COR-L47 (cell line): ENCODE measurements at places on chromosomes 12 and 14.

GRCh38 chr12:20415641-20416040 is 47.3 kb downstream of the PDE3A start:
- DNase-seq, result no peak

GRCh38 chr12:52089491-52089890 is 10.0 kb downstream of the SMIM41 start:
- DNase-seq, result no peak

DNA sequence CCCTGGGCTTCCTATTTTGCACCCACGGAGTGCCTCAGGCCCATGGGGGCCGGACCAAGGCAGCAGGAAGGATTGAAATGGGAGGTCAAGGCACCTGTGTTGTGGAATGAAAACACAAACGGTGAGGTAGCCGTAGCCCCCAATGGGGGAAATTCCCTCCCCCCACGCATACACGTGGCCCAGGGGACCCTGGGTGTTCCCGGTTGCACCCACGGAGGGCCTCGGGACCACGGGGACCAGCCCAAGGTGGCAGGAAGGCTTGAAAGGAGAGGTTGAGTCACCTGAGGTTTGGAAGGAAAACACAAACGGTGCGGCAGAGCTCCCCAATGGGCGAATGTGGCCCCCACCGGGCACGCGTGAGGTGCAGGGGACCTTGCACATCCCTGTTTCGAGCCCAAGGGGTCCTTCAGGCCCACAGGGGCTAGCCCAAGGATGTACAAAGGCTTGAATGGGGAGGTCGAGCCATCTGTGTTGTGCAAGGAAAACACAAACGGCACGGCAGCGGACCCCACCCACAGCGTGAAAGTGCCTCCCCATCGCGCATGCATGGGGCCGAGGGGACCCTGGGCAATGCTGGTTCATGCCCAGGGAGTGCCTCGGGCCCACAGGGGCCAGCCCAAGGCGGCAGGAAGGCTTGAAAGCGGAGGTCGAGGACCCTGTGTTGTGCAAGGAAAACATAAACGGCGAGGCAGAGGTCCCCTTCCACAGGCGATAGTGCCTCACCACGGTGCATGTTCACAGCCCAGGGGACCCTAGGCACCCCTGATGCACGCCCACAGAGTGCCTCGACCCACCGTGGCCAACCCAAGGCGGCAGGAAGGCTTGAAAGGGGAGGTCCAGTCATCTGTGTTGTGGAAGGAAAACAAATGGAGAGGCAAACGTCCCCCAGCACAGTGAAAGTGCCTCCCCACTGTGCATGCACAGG is 376.7 kb downstream of the ALG10 start:
- DNase-seq, result no peak

GRCh38 chr12:68092976-68093375 is 66.6 kb downstream of the IFNG start:
- no peak for DNase-seq

DNA sequence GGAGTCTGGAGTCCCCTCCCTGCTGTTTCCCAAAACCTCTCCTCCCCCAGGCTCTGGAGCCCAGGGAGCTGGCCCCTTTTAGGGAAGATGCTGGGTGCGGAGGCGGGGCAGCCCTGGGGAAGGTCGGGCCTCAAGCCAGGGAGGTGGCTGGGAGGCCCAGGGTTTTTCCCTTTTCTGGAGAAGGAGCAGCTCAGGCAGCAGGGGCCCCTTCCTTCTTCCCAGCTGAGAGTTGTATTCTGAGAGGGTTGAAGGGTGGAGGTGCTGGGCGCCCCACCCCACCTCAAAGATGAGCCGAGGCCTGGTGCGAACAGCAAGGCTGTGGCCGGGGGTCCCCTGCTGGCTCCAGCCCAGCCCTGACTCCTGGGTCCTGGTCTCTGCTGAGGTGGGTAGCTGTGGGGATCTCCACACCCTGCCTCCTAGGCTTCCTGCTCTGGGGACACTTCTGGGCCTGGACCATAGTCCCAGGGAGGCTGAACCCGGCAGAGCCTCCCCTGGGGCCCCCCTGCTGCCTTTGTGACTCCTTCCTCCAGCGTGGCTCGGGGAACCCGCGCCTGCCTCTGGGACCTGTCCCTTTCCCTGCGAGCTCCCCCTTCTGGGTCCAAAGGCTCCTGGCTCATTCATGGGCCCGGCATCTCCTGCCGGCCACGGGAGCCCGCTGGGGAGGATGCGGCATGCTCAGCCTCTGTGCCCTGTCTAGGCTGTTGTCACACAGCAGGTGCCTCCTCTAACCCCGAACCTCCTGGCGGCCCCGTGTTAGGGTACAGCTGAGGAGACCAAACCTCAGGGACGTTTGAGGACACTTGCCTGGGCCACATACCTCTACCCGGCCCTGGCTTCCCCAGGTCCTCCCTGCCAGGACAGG is 4.4 kb downstream of the TRMT61A start:
- no peak for DNase-seq

GRCh38 chr14:79333198-79333546 is 878.1 kb downstream of the DIO2 start:
- no peak for DNase-seq

DNA sequence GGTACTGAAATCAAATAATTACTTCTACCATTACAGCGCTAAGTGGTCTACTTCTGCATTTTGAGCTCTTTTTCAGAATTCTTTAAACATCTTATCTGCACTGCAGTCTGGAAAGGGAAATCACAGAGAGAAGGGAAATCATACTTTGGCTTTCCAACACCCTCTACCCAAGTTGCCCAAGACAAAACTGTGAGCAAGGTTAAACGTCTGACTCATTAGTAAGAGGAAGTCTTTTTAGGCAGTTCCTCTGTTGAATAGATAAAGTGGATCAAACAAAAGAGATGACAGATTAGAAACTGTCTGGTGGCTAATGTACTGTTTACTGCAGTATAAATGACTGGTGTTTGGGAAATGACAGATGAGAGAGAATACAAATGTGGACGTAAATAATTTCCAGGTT is 858.1 kb downstream of the NRXN3 start:
- DNase-seq, result no peak

- DNase-seq, result no peak
Observed at GRCh38 chr12:46915836-46916235, 90.0 kb upstream of the SLC38A4 start.

GRCh38 chr14:68976160-68977067 is 2.7 kb downstream of the ACTN1 start:
- no peak for DNase-seq

GRCh38 chr12:29655861-29656260 is 127.9 kb downstream of the TMTC1 start:
- DNase-seq, result no peak

GRCh38 chr12:116559162-116559935 is at the start of gene MAP1LC3B2:
Gene MAP1LC3B2, plus strand, starts transcription at chr12:116559381. Its CDS starts 16,562 bp downstream, at chr12:116575943.
- no peak for DNase-seq

- DNase-seq, result no peak
Observed at GRCh38 chr12:3170423-3171194, 93.4 kb downstream of the TSPAN9 start.

DNA sequence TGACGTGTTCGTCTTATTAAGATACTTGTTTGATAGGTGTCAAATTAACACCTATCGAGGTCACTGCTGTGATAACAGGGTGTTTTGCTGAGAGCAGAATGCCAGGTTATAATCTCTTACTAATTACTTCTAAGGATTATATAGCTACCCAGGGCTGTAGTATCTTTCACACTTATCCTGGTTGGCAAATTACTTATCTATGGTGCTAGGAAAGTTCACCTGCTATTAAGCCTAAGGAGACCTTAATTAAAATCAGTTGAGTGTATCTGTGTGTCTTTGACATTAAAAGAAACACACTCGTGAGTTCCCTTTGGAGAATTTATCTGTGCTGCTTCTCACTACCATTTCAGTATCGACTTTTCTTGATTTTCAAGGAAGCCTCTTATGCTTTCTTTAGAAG is 301.6 kb upstream of the SLC16A7 start:
- DNase-seq, result no peak

GRCh38 chr12:107254258-107254856 is 161.0 kb upstream of the CRY1 start:
- no peak for DNase-seq

GRCh38 chr12:105987685-105988035 is 151.1 kb downstream of the NUAK1 start:
- DNase-seq, result no peak

- DNase-seq, result no peak
Observed at GRCh38 chr12:52060498-52061177, 9.1 kb upstream of the ATG101 start.

DNA sequence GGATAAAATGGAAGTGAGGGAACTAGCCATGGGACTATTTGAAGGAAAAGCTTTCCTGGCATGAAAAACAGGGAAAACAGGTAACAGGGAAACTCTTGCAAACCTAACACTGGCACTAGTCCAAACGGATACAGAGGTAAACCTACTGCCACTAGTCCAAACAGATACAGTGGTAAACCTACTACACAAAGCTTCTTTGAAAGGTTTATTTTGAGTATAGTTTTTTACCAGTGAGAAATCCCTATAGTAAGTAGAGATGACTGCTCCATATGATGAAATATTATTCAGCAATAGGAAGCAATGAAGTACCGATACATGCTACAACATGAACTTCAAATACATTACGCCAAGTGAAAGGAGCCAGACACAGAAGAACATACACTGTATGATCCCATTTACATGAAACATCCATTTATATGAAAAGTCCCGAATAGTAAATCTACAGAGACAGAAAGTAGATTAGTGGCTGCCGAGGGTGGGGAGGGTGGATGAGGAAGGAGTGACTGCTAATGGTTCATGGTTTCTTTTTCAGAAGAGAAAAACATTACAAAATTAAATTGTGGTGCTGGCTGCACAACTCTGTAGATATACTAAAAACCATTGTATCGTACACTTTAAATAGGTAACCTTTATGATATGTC is 25.5 kb downstream of the SPTLC2 start:
- DNase-seq, result no peak

DNA sequence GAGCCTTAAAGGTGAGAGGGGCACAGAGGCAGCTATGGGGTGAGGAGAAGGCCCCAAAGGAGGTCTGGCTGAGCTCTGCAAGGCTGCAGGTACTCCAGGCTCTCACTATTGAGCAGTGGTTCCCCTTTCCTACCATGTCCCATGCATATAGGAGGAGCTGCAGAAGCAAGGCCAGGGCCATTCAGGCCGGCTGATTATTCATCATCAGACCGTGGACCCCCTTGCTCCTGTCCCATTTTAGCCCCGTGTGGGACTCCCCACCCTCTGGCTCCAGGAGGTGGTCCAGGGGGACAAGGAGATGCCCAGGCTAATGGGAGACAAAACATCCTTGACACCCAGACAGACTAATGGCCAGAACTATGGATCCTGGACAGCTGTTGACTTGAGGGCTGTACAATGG is 3.1 kb downstream of the GPD1 start:
- no peak for DNase-seq

DNA sequence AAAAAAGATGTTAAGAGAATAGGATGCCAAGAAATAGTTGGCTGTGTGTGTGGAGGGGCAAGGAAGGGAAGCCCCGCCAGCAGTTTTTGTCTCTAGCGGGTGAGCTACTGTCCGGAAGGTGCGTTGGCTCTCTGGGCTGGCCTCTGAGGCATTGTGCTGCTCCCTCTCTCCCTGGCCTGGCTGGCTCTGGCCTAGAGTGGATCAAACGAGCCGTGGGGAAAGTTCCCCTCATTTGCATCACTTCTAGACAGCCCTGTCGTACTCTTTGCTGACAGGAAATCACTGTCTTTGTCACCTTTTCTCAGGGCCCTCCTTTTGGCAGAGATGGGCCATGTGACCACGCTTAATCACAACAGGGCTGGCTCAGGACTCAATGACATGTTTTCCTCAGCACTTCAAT is 236.1 kb upstream of the NPAS3 start:
- DNase-seq, result no peak

DNA sequence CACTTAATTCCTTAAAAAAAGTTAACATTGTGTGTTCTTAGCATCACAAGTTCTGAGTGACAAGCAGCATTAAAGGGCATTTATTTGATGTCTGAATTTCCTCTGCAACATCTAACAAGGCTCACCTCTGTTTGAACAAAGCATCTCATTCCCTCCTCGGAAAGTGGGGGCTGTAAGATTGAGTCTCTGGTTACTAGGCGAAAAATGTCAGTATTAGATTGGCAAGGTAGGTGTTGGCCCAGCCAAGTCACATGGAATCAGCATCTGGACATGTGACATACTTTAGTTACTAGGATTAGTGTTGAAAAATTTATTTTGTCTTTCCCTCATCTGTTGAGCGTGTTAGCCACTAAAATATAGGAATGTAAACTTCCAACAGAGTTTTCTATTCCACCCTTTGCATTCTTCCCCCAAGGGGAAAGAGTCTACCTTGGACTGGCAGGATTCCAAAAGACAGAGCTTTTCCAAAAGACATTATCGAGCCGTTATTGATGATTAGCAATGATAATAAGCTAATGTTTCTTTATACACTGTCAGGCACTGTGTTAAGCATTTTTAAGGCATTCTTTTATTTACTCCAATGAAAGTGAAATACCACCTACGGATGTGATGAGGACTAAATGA is 194.9 kb upstream of the BTG1 start:
- DNase-seq, result no peak

DNA sequence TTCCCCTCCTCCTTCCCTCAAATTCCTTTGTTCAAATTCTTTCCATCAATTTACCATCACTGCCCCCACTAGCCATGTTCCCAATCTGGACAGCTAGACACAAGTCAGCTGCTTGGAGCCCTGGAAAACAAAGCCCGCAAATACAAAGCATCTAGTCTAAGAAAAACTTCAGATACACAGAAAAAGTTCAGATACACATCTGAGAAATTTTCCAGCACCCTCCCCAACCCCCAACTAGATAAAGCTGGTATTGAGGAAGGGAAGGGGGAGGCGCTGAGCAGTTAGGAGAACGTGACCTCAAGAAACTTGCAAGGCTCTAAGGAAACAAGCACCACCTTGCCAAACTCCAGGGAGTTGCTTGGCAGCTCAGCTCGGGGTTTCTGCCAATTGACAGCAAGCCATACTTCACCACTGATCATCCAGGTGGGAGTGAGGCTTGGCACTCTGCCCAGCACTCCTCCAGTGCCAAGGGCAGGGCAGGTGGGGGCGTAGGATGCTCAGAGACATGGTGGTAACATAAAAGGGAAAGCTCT is 5.1 kb upstream of the CNIH1 start:
- DNase-seq, result peak; percentile 91

DNA sequence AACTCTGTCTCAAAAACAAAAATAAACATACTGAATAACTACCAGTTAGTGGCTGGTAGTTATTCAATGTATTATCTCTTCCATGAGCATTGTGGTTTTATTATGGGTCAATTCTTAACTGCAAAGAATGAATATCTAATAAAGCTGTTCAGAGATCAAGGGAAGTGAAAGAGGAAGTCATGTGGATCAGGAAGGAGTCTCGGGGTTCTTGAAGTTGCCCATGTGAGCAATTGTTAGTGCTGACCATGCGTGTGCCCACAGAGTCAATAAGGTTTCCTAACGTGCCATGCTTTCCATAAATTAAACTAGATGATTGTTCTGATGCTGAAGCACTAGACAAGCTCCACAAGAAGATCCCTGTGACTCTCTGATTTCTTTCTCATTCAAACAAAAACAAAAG is 136.5 kb upstream of the CPSF6 start:
- DNase-seq, result no peak

GRCh38 chr14:91241863-91242262 is 2.6 kb downstream of the GPR68 start:
- DNase-seq, result no peak
